ENCODE measurements at places on chromosomes 4 and X. TPM values are rescaled to one million over a fixed set of nuclear protein-coding genes. Genes with fewer than 3 reads are reported as not detected.

GRCh38 chr4:176769514-176769913 is 23.2 kb downstream of the VEGFC start:
- DNase-seq: peak; percentile 56

DNA sequence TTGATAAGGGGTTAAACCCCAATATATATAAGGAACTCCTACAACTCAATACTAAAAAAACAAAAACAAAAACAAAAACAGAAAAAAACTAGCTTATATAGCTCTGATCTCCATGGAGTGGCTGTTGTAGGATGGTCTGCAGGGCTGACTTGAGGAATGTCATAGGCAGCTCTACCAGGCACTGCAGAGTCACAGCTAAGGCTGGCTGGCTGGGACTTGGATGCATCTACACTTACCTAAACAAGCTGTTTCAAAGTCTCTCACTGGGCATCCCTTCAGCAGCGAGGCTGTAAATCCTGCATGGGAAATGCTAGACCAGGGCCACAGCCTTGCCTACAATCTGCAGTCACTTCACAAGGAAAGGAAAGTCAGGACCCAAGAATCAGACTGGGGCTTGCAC is 61.3 kb downstream of the HOPX start:
- DNase-seq: no peak

GRCh38 chr4:158991534-158992155 is 111.2 kb upstream of the RAPGEF2 start:
- no peak for DNase-seq

DNA sequence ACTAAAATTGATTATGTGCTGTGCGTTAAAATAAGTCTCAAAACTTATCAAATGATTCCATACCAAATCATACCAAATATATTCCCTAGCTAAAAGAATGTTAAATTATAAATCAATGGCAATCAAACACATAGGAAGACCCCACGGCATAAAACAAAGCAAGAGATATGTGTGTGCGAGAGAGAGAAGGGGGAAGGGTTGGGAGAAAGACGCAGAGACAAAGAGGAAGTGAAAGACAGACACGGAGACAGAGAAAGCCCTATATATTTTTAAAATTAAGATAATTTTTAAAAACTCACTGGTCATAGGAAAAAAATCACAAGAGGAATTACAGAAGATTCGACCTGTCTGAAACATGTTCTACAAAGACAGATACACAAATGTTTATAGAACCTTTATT is 371.4 kb downstream of the NLGN4X start:
- no peak for DNase-seq

- no peak for DNase-seq
These were observed 42.6 kb downstream of the ELF2 start for GRCh38 chr4:139134403-139134802.

DNA sequence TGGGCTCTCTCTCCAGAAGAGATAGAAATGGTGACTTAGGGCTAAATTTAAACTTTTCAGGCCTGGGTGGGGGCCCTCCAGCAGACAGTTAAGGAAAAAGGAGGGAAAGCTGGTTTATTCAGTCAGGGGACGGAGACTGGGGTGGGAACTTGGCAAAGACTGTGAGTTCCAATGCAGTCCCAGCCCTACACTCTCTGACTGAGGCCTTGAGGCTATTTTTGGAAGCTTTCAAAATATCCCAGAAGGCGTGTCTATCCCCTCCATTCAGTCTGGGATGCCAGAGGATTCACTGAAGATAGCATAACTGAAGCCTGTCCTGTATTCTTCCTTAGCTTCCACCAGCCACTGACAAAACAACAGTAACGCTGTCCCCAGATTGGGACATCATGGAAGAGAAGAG is 32.1 kb upstream of the MSN start:
- DNase-seq: no peak

GRCh38 chr4:154961263-154961662 is 180.2 kb downstream of the RBM46 start:
- no peak for DNase-seq

DNA sequence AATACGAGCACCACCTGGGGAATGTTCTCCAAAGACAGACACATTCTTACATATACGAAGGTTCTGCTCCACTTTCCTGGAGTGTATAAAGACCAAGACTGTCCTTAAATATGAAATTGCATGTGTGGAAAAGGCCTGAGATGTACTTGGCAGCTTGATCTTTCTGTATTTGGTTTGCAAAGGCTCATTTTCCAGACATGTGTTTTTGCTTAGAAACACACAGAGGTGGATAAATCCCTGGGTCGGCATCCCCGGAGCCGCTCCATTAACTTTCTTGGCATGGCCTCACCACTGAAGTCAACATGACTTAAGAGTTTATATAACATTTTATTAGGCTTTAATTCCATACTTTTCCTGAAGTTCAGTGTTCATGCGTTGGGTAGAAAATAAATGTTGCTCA is 239.4 kb downstream of the LDB2 start:
- DNase-seq: no peak

DNA sequence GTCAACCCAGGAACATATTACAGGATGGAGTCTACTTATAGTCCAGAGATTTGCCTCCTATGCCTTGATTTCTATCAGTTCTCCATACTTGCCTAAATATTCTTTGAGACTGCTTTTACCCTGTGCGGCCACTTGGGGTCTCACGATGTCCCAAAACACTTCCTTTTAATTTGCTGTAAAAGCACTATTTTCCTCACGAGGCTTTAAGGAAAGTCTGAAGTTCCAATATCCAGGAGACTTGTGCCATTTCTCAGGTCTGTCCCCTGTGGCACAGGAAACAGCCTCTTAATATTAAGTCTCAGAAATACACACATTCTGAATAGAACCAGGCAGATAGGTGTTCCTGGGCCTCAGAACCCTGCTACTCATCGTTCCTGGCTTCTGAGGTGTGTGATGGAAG is 142.9 kb downstream of the TMEM164 start:
- DNase-seq: no peak

DNA sequence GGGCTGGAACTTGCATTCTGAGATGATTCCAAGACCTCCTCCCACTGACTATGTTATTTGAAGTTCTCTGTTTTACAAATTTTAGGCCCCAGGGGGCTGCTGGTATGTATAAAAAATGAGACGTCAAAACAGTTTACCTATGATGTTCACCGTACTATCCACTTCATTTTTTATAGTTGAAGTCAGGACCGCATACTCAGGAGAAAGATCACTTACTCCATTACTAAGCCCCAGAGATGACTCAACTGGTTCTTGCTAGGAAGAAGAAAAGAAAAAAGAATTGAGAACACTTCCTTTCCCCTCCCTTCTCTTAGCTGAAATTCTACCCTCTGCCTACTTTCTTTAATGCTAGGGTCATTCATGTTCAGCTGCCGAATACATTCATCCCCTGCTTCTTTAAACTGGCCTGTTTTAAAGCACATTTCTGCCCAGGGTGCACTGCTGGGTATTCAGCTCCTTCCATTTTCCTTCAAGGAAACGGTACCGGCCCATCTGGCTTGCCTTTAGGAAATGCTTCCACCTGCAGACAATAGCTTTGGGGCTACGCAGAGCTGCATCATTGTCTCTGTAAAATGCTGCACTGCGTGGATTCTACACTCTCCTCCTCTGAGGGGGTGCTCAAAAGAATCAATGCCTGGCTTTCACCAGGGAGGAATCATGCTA is 66.2 kb downstream of the IRF2 start:
- no peak for DNase-seq

DNA sequence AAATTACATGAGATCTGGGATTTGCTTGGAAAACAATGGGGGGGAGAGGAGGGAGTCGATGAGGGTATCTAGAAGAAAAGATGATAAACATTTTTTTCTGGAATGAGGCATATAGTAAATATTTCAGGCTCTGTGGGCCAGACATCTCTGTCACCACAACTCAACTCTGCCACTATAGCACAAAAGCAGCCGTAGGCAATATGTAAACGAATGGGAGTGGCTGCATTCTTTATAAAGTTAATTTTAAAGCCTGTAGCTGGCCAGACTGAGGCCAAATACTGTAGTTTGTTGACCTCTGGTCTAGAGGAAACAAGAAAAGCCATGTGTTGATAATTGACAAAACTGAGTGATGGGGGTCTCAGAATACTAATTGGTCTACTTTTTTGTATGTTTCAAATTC is 14.1 kb upstream of the TCEANC start:
- no peak for DNase-seq

DNA sequence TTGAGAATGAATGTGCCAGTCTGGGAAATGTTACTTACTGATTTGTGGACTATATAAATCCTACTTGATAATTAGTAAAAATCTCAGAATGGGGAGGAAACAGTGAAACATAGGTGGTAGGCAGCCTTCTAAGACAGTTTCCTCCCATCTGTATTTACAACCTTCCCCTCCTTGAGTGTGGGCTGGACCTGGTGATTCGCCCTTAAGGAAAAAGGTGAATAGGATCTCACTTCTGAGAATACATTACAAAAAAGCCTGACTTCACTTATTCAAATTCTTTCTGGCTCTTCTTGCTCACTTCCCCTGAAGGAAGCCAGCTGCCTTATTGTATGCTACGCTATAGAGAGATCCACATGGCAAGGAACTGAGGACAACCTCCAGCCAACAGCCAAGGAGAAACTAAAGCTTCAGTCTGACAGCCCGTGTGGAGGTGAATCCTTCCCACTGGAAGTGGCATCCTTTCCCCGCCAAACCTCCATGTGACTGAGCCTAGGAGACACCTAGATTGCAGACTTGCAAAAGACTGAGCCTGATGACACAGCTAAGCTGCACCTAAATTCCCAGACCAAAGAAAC is 585.0 kb downstream of the STPG2 start:
- no peak for DNase-seq

DNA sequence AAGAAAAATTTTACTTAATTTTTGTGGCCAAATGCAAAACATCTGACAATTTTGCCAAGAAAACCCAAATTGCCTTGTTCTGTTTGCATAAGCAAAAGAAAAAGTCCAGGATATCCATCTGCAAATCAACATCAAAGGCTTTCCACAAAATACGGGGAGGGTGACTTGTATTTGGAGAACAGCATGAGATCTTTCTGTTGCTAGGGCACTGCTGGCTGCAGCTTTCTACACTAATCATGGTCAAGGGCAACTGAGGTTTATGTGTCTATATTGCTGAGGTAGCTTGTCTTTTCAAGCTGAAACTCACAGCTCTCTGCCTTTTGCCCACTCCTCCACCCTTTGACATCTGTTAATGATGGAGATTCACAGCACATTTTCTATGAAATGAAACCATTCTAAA is 389.1 kb downstream of the NKX6-1 start:
- DNase-seq: no peak

GRCh38 chr4:41613386-41613785 is 75.4 kb downstream of the LIMCH1 start:
- DNase-seq: no peak

DNA sequence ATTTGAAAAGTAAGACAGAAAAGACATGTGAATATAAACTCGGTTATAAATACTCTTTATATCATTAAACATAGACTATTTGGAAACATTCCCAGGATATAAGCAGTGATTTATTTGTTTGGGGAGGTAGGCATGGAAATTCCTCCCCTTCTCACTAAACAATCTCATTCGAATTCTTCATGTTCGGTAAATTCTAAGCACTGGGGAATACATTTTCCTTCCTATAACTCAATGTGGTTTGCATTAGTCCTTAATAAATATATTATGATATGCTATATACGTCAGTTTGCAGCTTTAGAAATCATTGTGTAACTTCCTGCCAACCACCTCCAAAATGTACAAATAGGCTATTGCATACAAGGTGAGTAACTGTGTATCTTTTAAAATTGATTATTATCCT is 99.6 kb downstream of the UGT8 start:
- no peak for DNase-seq

GRCh38 chr4:48018112-48018511 is 1.5 kb downstream of the NIPAL1 start:
- DNase-seq: no peak

- DNase-seq: no peak
These were observed 46.7 kb upstream of the BTC start for GRCh38 chr4:74840936-74841509.

DNA sequence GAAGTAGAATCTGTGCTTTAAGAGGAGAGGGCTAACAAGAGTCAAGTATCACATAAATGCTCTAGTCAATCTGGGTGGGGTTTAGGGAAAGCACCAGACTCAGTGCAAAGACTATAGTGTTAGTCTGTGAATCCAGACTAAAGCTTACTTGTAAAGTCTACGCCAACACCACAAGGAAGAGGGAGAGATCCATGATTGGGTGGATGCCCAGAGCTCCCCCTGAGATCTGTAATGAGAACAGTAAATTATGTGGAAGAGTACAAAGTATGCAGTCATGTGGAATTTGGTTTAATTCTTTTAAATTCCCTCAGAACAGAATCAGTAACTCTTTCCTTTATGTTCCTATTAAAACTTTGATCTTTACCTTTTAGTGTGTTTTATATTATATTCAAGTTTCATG is 354.7 kb upstream of the SPANXN4 start:
- DNase-seq: no peak

DNA sequence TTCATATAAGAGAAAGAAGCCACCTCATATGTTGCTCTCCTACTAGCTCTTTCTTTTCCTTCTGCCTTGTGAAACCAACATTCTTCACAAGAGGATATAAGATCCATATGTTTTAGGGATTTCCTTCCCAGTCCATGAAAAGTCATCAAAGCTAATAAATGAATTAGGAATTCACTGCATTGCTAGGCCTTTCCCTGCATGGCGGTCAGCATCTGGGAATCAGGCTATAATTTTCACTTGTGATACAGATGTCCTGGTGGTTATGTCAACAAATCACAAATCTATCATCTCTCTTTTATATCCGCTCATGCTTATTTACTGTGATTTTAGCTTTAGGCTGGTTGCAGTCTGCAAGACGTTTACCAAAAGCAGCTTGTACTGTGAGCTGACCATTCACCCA is 510.0 kb downstream of the NLGN4X start:
- no peak for DNase-seq

DNA sequence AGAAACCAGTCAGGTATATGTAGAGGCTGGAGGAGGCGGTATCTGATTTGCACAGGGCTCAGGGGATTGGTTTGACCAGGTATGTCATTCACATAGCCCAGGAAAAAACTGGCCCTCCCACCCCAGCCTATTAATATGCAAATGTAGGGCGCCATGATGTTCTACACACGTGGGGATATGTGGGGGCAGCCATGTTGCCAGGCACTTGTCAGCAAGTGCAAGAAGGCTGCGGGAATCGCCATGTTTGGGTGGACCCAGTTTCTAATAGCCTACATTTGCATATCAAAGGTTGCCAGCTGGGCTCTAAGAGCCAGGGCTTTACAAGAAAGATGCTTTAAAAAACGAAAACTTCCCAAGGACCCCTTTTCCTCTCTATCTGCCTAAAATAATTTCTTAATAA is 335.1 kb downstream of the SMARCA1 start:
- DNase-seq: no peak

- no peak for DNase-seq
These were observed 8.0 kb downstream of the IBSP start for GRCh38 chr4:87807402-87807801.

Gene PDLIM3
- total RNA-seq: 8.5 TPM

Gene ADRA2C
- not detected for total RNA-seq

Gene MAGEE1
- 0.65 TPM for total RNA-seq

Gene UVSSA
- 4.0 TPM for total RNA-seq

Gene CLNK
- not detected for total RNA-seq

Gene BEX5
- total RNA-seq: 1.0 TPM

Gene REPS2
- 0.72 TPM for total RNA-seq

Gene KCTD8
- not detected for total RNA-seq

Gene SAT1
- 1,141 TPM for total RNA-seq
